Stimulated activated CD4-positive, alpha-beta T cell treated with anti-CD3 and anti-CD28 coated beads, Interleukin-15, amount 100 ng/mL, for 24 hours (primary cell): ENCODE measurements at places on chromosomes 3 and 15.

DNA sequence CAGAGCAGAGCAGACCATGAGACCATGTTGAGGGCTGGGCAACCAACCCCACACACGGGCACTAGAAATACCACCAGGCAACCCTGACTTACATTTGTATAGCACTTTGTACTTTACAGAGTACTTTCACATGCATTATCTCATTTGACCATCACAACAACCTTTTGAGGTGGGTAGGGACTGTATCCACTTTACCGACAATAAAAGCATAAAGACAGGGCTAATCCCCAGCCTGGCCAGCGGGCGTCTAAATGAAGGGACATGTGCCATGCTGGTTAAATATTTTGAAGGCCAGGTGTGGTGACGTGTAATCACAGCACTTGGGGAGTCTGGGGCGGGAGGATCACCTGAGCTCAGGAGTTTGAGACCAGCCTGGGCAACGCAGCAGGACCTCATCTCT lies 23.6 kb downstream of the RASGRP1 start:
- DNase-seq, result no peak

- no peak for DNase-seq
Measured at GRCh38 chr3:194994551-194994981, 276.4 kb downstream of the XXYLT1 start.

GRCh38 chr15:24823473-24823872 lies 131.3 kb upstream of the SNRPN start:
- no peak for DNase-seq

- no peak for DNase-seq
Measured at GRCh38 chr3:126817781-126818180, 113.7 kb downstream of the CHCHD6 start.

- DNase-seq, result no peak
Measured at GRCh38 chr15:32819448-32819847, 101.6 kb downstream of the GREM1 start.

DNA sequence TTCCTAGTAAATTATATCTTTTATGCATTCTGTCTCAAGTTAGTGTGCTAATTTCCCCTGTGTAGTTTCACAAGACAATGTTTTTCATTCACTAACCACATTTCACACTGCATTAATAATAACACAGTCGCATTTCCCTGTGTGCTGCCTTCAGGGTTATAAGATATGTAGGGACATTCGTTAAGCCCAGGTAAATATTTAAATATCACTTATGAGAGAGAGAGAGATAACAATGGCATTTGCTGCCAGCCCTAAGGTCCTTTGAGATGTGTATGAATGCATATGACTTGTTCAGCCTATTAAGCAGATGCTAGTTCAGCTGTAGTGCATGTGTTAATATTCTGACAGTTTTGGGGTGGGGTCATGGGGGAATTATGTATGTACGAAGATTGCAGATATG lies 876.7 kb downstream of the NAALADL2 start:
- no peak for DNase-seq

GRCh38 chr3:177590826-177591225 lies 393.5 kb upstream of the TBL1XR1 start:
- no peak for DNase-seq

- DNase-seq, result no peak
Measured at GRCh38 chr3:177842743-177843734, 645.8 kb upstream of the TBL1XR1 start.

- DNase-seq, result no peak
Measured at GRCh38 chr3:175598740-175599139, 739.6 kb downstream of the NAALADL2 start.

- DNase-seq, result peak; percentile 46
Measured at GRCh38 chr15:81106560-81106959, 27.5 kb upstream of the CFAP161 start.

DNA sequence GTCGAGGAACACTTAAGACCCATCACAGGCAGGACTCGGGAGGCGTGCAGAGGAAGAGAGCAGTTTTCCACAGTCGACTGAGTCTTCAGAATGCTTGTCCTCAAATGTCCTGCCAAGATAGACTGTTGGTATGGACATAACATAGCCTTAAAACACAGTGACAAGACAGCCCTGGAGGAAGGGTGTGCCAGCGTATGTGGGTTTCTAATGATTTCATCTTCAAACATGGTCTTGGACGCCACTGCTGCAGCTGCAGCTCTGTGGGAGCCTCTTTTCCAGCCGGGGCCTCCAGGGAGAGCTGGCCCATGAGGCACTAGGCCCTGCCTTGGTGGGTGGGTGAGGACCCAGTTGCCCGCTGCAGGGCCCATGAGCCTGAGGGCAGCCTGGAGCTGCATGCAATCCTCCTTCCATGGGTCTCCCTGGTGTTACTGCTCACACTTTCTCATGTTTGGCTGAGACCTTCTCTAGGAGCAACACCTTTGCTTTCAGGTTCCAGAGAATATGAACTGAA lies 198.6 kb downstream of the KLF13 start:
- DNase-seq, result no peak

- DNase-seq, result no peak
Measured at GRCh38 chr15:98433346-98433745, 215.0 kb upstream of the IGF1R start.

DNA sequence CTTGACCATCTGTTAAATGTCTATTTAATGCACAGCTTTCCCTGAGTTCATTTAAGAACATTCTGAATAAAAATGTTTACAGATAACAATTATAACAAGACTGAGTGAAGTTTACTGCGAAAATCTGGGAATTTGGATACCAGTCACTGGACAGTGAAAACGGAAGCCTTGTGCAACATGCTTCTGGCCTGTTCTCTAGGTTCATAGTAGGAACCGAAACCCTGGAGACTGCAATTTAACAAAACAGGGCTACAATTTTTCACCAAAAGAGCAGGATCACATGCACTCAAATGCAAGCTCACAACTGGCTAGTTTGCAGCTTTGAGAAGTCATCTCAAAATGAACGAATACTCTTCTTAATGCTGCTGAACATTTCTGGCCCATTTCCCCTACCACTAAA lies 435.9 kb downstream of the NR2F2 start:
- DNase-seq, result no peak

GRCh38 chr3:18246336-18247060 lies 178.6 kb downstream of the SATB1 start:
- no peak for DNase-seq

GRCh38 chr15:64775551-64776401 lies at the start of gene RBPMS2:
Gene RBPMS2 (minus strand): TSS chr15:64775589. CDS start chr15:64775319, 270 bp downstream.
- DNase-seq, result peak; percentile 15

DNA sequence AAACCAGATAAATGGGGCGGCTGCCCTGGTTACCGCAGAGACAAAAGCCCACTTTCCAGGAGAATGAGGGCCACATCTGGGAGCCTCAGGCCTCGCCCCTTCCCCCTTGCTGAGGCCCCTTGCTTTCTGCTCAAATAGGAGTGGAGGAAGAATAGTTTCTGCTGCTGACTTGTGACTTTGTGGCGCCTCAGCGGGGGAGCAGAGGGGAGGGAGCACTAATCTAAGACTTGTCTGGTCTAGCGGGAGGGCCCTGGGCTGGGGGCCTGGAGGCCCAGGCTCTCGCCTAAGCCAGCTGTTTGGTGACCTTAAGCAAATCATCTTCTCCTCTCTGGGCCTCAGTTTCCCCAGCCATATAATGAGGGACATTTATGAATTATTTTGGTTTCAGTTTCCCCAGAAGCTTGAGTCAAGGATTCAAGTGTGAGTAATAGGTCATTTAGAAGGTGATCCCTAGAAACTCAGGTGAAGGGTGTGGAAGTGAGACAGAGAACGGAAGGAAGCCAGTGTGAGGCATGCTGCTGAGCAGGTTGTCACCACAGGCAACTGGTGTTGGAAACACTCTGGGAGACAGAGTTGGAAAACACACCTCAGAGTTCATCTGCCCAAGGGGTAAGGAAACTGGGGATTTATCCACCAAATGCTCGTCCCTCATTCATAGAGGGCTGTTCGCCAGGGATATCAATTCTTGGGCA lies 25.9 kb upstream of the SMAD3 start:
- no peak for DNase-seq

- DNase-seq, result no peak
Measured at GRCh38 chr15:98324341-98324970, 323.9 kb upstream of the IGF1R start.

- DNase-seq, result no peak
Measured at GRCh38 chr15:31975830-31976229, 54.5 kb upstream of the CHRNA7 start.

DNA sequence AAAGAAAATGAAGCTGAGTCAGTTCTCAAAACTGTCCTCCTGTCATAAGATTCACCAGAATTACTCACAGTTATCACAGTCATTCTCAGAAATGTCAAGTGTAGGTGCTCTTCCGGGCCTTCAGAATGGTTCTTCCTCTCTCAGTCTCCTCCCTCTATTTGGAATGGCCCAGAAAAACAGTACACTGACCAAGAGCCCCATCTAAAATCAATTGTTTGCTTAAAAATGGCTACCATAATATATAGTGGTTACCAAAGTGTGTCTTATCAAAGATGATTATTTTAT lies 99.8 kb downstream of the MECOM start:
- DNase-seq, result no peak

DNA sequence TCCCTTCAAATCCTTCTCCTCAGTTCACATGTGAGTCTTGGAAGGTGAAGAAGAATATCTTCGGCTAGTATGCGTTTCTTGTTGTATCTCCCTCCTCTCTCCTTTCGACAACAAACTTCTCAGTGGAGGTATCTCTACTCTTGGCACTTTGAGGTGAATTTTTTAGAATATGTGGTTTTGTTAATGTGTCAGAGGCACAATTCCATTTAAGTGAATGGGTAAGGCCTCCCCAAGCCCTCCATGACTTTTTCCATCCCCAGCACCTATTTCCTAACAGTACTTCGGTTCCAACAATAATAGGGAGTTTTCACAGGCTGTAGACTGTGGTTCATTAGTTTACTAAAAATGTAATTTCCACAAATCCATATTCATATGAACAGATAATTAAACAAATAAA lies 74.2 kb downstream of the TM4SF4 start:
- DNase-seq, result no peak

DNA sequence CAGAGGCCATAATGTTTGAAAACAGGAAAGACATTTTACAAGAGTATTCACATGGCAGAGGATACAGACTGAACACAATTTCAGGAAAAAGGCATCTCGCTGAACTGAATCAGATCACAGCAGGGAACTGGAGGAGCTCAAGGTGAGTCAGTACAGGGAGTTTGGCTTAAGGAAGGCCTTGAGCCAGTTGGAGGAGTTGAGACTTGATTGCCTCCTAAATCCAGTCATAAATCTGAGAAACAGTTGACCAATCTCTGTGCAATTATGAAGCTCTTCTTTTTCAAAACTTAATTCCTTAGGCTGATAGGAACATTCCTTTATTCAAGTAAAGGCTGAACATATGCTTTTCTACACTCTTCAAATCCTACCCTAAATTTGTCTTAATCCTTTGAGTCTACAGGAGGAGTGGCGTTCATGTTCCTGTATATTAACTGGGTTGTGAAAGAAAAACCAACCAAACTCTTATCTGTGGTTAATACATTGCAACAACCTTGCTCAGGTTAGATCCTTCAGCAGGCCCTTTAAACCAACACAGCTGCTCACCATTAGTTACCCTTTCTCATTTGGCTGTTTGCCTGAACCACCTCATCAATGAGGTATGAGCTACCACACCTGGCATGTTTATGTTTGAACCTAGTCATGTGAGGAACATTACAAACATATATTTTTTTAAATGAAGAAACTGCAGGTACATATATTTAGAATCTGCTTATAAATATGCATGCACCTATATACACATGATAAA lies 404.1 kb upstream of the ATP11B start:
- no peak for DNase-seq

DNA sequence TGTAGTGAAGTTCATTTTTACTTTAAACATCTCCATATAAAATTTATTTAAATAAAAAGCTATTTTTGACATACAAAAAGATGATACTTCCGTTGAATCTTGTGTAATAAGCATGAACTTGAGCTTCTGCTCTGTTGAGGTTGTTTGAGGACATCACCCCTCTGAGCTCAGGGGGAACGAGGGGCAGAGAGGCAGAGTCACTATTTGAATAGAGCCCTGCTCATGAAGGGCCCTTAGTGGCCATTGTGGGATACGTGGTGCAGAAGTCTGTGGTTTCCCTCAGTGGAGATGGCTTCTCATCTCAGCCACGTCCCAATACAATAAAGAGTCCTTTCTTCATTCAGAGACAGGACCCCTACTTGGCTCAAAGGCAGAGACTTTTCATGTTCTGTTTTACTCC lies 10.6 kb downstream of the CEMIP start:
- DNase-seq, result no peak

DNA sequence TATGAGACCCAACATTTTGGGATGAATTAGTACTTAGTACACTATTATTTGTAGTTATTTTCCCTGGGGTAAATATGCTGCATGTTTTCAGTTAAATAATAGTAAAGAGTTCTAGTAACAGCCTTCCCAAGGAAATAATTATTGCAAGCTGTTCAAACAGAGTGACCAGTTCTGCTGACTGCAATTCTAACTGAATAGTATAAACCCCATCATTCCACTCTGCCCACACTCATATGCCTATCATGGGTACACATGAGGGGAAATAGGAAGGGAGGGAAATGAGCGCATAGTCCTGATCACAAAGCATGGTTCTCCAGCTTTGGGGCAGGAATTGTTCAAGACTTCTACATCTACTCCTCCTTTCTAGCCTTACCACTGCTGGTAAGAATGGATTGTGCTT lies 18.7 kb downstream of the UQCC5 start:
- DNase-seq, result no peak

GRCh38 chr15:31285772-31286261 lies 40.8 kb upstream of the KLF13 start:
- DNase-seq, result no peak

GRCh38 chr3:194548346-194549321 lies 61.8 kb upstream of the ATP13A3 start:
- DNase-seq, result no peak

DNA sequence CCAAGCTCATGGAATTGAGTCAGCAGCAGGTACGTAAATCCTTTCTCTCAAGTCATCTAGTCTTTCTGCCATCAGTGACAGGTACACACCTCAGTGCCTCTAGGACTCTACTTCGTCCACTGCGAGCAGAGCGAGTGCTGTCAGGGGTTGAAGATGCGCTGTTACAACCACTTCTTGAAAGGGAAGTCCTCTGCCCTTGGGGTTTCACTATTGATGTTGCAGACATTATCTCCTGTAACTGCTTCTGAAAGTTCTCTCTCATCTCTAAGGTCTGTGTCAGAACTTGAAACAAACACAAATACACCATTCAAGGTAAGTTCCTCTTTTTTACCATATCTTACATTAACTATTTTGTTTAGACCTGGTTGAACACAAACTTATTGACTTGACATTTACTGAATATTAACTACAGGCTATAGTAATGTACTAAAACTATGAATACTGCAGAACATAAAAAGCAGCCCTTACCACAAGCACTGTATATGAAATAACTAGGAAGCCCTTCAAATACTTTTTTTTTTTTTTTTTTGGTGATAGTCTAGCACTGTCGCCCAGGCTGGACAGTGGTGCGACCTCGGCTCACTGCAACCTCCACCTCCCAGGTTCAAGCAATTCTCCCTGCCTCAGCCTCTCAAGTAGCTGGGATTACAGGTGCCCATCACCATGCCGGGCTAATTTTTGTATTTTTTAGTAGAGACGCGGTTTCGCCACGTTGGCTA lies 41.5 kb downstream of the TOPBP1 start:
- DNase-seq, result no peak

- no peak for DNase-seq
Measured at GRCh38 chr3:129688271-129688895, 81.9 kb upstream of the PLXND1 start.
